ENCODE measurements at places on chromosomes 4 and X. TPM values are rescaled to one million over a fixed set of nuclear protein-coding genes. Genes with fewer than 3 reads are reported as not detected.

The XAGE1A gene
- not detected for total RNA-seq

The SOD3 gene
- total RNA-seq: 61.0 TPM

The SPANXA1 gene
- total RNA-seq: not detected

- no peak for DNase-seq
These were observed 25.1 kb downstream of the NDST3 start for GRCh38 chr4:118059397-118059796.

Data from uterus (tissue), 4 donors.